ENCODE measurements at places on chromosomes 1 and 21. TPM values are rescaled to one million over a fixed set of nuclear protein-coding genes. Genes with fewer than 3 reads are reported as not detected.

The SPRR4 gene
- total RNA-seq = not detected

- no peak for DNase-seq
These were observed 34.3 kb downstream of the TRABD2B start for GRCh38 chr1:47962750-47963492.

The OLFML3 gene
- 40.9 TPM for total RNA-seq

DNA sequence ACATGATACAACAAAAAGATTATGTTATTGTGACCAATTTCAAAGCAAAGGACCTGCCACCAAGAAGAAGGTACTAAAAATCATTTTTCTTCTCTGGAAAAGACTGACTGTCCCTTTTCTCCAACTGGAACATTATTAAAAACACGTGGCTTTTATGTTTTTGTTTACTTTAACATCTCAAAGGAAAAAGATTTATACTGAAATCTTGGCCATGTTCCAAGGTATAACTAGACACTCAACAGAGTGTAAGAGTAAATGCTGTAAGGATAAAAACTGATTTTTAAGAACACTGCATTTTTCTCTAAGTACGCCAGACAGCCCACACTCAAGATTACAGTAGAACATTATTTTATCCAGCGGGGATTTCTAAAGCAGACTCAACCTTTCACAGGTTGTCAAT, 62.1 kb downstream of the BRWD1 start:
- peak; percentile 24 for DNase-seq

The LIN28A gene
- not detected for total RNA-seq

GRCh38 chr1:1964811-1965210, 38.8 kb downstream of the CFAP74 start:
- DNase-seq = no peak

The SLC22A15 gene
- under 0.01 TPM for total RNA-seq

- no peak for DNase-seq
These were observed 99.4 kb downstream of the SMYD2 start for GRCh38 chr1:214380396-214380795.

The TP73 gene
- total RNA-seq = not detected

- DNase-seq = no peak
These were observed 257.1 kb upstream of the GREM2 start for GRCh38 chr1:240869071-240869470.

GRCh38 chr1:151237678-151238466, 16.7 kb upstream of the PSMD4 start:
- no peak for DNase-seq

- no peak for DNase-seq
These were observed 1018.5 kb downstream of the ADGRL2 start for GRCh38 chr1:82819234-82819633.

The FCGR1A gene
- total RNA-seq = not detected

All from IMR-90 (cell line).